Caudate nucleus (tissue), 63 donors: ENCODE measurements at places on chromosomes 12 and 14.

DNA sequence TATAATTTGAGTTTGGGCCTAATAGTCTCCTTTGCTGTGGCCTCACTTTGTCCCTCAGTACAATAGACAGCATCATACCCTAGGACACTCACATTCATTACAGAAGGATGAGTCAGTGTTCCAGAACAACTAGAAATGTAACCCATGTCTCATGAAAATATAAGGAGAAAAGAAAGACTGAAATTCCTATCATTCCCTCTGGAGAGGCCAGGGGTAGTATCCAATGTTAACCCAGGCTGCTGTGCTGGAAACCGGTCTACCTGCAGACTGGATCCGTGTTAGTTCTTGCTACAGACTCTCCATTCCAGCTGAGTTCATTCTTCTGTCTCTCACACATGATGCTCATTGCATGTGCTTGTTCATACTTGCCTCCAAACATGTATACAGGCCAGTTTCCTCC, 75.8 kb upstream of the HOXC13 start:
- no peak for DNase-seq

GRCh38 chr14:101761881-101762529, 496 bp downstream of the PPP2R5C start:
- no peak for DNase-seq

GRCh38 chr12:43428088-43428600, 123.9 kb downstream of the ADAMTS20 start:
- DNase-seq, result no peak

DNA sequence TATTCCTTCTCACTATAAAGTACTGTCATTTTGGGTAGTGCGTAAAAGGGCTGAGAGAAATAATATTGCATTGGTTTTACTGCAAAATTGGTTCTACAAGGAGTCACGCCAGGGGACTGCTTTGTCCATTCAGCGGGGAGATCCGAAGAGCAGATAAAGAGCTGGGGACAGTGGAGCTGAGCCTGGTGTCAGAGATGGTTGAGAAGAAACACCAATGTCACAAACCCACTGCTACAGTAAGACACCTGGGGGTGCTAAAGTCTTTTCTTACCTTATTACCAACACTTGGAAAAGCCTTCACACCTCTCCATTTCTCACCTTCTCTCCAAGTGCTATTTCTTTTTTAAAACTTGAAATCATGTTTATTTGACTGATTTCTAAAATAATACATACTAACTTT, 14.1 kb downstream of the IL31 start:
- no peak for DNase-seq
